ENCODE measurements at places on chromosomes 1 and 21.

DNA sequence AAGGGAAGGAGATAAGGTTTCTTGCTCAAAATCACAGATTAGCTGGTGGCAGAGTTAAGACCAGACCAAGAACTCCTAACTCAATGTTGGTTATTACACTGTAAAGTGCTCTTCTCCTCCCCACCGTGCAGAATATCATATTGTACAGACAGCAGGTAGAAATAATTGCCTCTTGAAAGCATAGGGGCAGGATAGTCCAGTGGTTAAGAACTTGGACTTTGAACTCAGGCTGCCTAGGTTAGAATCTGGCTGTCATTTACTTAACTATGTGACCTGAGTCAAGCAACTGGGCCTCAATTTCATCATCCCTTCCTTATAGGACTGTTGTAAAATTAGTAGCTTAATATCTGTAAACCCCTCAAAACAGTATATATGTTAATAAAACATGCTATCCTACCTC lies 114.9 kb upstream of the HIVEP3 start:
- no peak for DNase-seq

DNA sequence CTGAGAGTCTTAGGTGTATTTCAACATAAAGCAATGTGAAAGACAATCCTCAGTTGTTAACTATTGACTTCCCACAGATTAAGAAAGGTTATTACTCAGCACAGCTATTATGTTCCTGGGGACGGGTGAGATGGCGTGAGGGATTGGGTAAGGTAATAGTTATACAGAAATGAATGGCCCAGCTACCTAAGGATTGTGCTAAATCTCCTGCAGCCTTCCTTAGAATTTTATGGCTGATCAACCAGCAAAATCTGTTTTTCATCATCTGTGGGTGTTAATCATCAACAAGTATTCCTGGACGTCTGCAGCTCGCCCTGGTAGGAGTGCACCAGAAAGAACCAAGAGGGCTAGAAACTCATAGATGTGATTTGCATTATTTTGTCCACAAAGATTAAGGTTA lies 146.0 kb upstream of the IVNS1ABP start:
- DNase-seq, result no peak

- no peak for DNase-seq
Measured at GRCh38 chr1:182143825-182144645, 82.5 kb upstream of the ZNF648 start.

DNA sequence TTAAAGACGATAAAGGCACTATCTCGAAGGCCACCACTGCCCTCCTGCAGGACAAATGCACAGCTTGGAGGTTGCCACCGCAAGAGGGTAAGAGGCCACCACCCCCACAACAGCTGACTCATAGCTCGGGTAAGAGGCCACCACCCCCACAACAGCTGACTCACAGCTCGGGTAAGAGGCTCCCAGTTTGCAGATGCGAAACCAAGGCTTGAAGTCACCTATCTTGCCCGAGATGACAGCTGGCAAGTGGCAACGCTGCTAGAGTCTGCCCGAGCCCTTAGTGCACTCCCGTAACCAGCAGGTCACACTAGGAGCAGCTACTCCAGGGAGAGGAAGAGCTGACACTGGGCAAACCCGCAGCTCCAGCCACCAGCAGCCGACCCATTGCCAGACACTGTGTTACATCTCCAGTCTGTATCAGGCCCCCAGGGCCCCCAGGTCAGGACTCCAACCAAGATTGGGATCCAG lies 17.1 kb upstream of the SPSB1 start:
- no peak for DNase-seq

DNA sequence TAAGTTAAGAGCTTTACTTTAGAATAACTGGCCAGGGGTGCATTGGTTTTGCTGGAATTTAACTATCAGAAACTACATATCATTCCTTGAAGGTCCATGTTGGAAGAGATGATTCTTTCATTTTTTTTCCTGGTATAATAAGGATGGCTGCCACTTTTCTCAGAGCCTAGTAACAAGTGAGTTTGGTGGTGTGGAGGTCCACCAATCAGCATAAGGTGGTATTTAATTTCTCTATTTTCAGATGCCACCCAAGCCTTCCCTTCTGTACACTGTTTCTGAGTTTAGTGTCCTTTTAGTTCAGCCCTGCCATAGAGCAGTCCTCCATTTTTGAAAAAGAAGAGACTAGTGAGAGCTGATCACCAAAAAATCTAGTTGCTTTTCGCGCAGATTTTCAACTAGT lies 386.3 kb downstream of the USP25 start:
- DNase-seq, result no peak

GRCh38 chr1:96674915-96675314 lies 46.7 kb upstream of the PTBP2 start:
- no peak for DNase-seq

GRCh38 chr1:112410673-112411072 lies 14.7 kb downstream of the CTTNBP2NL start:
- no peak for DNase-seq

- DNase-seq, result no peak
Measured at GRCh38 chr1:30968220-30968971, 59.8 kb upstream of the SDC3 start.

DNA sequence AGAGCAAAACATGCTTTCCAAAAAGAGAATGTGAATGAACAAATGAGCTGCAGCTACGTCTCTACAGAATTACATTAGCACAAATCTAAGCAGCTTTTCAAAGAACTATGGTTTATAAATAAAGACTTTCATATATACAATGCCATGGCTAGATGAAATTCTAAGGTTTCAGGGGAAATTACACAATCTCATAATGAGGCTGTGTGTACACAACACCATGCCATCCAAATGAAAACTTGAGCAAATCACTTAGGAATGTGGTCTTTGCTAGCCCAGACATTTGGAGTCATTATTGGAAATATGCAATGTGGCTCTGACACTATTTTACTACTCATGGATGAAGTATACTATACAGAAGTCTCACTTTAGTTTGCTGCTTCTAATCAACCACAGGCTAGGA lies 37.5 kb downstream of the SPAG17 start:
- no peak for DNase-seq

DNA sequence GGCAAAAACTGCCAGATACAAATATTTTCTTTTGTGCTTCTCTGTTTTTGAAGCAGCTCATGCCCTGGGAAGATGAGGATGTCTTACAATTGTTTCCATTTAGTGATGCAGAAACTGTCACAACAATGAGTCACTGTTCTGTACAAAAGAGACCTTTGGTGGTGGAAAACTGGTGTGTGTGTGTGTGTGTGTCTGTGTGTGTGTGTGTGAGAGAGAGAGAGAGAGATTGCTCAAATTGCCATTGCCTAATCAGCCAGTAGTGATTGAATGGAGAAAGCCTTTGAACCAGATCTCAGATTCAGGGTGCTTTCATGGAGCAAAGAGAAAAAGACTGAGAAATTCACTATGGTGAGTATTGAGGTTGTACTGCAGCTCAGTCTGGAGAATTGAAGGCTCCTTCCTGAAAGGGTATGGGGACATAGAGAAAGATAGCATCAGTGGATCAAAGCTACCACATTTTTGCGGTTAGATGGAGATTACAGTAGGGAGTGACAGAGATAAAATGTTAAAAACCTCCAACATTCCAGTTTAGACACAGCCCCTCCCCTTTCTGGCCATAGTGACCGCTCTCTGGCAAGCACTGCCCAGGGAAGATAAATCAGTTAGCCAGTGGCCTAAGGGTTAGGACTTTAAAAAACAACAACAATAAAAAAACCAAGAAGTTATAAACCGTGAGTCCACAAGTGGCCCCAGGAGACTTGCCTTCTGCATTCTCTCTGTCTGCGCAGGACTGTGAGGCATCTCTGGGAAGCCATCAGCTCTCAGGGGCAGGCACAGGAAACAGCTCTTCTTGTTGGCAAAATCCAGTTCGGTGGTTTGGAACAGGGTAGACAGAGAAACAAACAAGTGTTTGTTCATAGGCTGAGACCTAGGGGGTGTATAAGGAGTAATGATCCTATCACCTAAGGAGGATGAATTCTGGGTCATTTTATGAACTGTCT lies 406.5 kb downstream of the DUSP10 start:
- no peak for DNase-seq

DNA sequence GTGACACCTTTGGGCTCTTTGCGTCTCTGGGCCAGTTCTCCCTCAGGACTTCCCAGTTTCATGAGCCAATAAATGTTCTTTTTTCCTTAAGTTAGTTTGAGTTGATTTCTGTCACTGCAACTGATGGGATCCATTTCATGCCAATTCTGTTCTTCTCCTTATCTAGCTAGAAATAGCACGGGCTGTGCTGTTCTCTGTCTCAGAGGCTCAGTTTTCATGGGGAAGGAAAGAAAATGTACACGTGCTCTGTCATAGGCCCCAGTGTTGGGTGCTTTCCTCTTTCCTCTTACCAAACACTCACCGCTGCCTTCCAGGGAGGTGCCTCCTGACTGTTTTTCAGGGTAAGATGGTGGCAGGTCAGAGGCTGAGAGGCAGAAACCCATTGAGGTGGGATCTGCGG lies 43.2 kb upstream of the ACTL8 start:
- no peak for DNase-seq

- DNase-seq, result no peak
Measured at GRCh38 chr1:89286549-89287180, 14.0 kb upstream of the GBP5 start.

GRCh38 chr1:10528066-10529014 lies 53.6 kb downstream of the PEX14 start:
- DNase-seq, result no peak

- no peak for DNase-seq
Measured at GRCh38 chr1:68339505-68339904, 107.2 kb upstream of the WLS start.

DNA sequence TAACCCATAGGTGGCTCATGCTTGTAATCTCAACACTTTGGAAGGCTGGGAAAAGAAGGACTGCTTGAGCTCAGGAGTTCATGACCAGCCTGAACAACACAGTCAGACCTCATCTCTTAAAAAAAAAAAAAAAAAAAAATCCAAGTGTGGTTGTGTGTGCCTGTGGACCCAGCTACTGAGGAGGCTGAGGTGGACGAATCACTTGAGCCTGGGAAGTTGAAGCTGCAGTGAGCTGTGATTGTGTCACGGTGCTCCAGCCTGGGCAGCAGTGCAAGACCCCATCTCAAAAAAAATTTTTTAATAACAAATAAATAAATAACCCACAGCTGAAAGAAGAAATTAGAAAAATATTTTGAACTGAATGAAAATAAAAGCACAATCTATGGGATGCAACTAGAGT lies 13.8 kb downstream of the INTS7 start:
- no peak for DNase-seq

DNA sequence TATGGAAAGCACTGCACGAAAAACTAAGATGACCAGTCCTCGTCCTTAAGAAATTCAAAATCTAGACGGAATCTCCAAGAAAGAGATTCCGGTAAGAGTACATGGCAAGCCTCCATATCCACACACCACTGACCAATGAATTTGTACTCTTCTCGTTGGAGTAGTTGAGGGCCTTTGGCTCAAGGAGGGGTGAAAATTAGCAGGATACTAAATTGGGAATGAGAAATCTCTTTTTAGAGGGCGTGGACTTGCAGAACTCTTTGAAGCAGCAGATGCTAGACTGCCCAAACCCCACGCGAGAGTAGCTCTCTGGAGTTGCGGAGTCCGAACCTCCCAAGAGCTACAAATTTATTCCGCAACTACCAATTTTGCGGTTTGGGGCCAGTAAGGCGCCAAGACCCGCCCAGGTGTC lies 872 bp upstream of the PPP2R5A start:
- DNase-seq, result no peak

GRCh38 chr1:93661829-93662474 lies 19.7 kb downstream of the BCAR3 start:
- no peak for DNase-seq

DNA sequence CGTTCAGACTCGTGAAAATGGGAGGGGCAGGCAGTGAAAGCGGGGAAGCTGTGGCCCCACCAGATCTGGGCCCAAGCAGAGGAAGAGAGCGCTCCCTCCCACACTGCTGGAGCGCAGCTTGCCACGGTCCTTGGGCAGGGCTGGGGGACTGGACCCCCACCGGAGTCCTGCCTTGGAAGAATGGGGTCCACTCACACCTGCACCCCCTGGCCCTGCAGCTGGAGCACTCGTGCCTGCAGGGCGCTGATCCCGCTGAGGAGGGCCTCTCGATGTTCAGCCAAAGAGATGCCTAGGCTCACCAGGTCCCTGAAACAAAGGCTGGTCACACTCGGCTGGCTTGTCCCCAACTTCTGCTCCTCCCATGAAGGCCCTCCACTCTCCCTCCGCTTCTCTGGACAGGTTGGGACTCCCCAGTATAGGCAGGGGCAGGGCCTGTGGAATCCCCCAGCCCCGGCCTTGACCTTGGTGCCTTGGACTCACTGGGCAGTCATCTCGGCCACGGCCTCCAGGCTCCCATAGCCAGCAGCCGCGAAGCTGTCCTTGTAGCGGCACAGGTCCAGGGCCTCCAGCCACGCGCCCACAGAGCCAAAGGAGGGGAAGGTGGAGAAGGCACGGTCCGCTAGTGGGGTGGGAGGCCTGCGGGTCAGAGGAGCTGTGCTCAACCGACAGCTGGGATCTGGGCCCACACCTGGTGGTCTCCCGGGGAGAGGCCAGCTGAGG lies 26.0 kb downstream of the CDCA8 start:
- DNase-seq, result no peak

- no peak for DNase-seq
Measured at GRCh38 chr1:230937371-230937770, 41.3 kb downstream of the TTC13 start.

GRCh38 chr1:243408479-243408878 lies 152.6 kb downstream of the SDCCAG8 start:
- DNase-seq, result no peak

- DNase-seq, result no peak
Measured at GRCh38 chr1:223755992-223756775, 43.8 kb downstream of the CAPN2 start.

- DNase-seq, result no peak
Measured at GRCh38 chr1:151516031-151516511, 4.9 kb downstream of the CGN start.

GRCh38 chr1:232183802-232184201 lies 446.1 kb downstream of the SIPA1L2 start:
- DNase-seq, result no peak

DNA sequence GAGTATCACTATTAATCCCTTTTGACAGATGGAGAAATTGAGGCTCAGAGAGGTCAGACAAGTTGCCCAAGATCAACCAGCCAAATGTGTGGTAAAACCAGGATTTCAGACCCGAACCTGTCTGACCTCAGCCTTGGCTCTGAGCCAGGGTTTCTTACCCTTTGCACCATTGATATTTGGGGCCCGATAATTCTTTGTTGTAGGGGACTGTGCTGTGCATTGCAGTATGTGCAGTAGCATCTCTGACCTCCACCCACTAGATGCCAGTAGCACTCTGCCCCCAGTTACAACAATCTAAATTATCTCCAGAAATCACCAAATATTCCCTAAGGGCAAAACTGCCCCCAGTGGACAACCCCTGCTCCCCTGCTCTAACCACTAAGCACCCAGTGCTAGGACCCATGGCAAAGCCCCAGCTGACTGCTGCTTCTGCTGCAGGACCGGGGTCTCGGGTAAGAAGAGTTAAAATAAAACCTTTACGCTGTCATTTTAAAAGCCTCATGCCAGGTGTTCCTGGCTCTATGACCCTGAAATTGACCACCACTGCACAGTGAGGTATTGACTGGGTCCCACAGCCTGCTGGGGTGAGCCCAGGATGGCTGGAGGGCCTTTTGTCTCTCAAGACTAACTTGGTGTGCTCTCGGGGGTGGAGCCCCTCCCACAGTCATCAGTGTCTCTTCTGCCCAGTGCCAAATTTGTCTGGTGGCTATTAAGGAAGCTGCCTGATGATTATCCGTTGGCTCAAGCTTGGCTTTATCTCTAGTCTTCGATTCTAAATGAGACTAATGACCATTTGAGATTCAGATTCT lies 5.6 kb upstream of the MAN1C1 start:
- no peak for DNase-seq

All from DMS79 (cell line).